Activated effector memory CD4-positive, alpha-beta T cell treated with Interleukin-2 at 50 U/mL for 16 hours (primary cell): ENCODE measurements at places on chromosomes 2 and 18.

GRCh38 chr2:70523996-70524965 lies 29.3 kb downstream of the TGFA start:
- peak; percentile 9 for DNase-seq

DNA sequence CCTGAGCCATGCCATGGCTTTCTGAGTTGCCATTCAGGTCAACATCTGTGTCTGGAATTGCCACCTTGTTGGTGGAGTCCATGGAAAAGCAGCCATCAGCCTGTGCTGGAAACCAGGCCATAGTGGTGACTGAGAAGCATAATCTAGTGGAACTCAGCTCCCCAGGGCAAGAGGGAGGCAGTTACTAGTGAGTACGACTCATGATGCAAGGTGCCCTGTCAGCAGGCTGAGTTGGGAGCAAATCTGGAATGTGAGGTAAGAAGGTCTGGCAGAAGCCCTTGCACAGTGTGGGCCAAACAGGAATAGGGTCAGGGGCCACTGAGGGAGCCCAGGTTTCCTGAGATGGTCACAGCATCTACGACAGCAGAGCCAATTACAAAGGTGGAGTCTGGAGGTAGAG lies 37.1 kb downstream of the SULT1C2 start:
- no peak for DNase-seq

DNA sequence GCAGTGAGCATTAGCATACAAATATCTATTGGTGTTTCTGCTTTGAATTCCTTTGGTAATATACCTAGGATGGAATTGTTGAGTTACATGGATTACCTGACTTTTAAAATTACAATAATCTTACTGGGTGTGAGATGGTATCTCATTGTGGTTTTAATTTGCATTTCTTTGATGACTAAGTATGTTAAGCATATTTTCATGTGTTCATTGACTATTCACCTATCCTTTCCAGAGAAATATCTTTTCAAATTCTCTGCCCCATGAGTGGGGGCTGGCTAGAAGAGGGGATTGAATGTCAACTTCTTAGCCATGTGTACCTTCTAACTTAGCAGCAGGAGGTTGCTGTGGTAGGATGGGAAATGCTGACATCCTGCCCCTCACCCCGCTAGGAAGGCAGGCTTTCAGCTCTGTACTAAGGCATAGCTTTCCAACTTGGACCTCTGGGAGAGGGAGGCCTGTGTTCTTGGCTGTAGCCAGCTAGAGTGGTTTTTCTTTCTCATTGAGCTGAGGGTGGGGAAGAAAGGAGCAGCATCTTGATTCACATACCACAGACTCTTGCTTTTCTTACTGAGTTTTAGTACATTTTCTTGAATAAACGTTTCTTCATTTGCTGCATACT lies 63.3 kb upstream of the TTC27 start:
- DNase-seq = no peak

- no peak for DNase-seq
These were observed 103.8 kb downstream of the VWC2L start for GRCh38 chr2:214514704-214515103.

- DNase-seq = no peak
These were observed 155.8 kb downstream of the CDH7 start for GRCh38 chr18:65906621-65907034.
